ENCODE measurements at places on chromosomes 6 and 20.

- DNase-seq: no peak
These were observed 99.0 kb downstream of the CLIC5 start for GRCh38 chr6:45916692-45917091.

DNA sequence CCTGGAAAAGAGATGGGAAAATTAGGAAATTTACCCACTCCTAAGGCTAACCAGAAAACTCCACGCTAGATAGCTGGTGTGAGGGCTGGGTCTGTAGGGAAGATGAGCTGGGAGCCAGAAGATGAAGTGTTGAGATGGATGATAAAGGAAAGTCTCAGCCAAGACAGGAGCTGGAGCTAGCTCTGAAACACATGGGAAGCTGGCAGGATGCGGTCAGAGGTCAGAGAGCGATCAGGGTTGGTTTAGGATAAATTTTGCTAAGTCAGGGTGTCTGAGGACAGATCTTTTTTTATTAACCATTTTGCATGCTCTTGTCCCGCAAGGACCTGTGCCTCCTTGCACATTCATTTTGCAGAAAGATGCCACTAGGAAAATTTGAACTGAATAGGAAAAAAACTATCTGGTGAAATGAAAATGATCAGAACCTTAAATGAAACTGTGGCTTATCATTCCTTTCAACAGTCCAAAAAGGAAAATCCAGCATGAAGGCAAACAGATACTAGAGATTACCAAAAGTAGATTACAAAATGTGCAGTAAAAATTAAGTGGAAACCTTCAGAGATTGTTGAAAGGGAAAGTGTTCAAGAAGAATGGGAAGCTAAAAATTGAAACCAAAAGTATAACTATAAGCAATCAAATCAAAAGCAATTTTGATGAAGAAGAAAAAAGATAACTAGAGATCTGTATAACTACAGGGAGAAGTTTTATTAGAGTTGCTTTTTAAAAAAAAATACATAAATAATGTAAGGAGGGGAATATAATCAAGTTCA is 10.7 kb upstream of the EDN1 start:
- DNase-seq: no peak

- no peak for DNase-seq
These were observed 418.5 kb upstream of the BTBD3 start for GRCh38 chr20:11499101-11499634.

GRCh38 chr6:33694401-33694931 is 17.0 kb downstream of the UQCC2 start:
- DNase-seq: peak; percentile 57

- no peak for DNase-seq
These were observed 142.6 kb upstream of the RPS6KA2 start for GRCh38 chr6:166769648-166770047.

DNA sequence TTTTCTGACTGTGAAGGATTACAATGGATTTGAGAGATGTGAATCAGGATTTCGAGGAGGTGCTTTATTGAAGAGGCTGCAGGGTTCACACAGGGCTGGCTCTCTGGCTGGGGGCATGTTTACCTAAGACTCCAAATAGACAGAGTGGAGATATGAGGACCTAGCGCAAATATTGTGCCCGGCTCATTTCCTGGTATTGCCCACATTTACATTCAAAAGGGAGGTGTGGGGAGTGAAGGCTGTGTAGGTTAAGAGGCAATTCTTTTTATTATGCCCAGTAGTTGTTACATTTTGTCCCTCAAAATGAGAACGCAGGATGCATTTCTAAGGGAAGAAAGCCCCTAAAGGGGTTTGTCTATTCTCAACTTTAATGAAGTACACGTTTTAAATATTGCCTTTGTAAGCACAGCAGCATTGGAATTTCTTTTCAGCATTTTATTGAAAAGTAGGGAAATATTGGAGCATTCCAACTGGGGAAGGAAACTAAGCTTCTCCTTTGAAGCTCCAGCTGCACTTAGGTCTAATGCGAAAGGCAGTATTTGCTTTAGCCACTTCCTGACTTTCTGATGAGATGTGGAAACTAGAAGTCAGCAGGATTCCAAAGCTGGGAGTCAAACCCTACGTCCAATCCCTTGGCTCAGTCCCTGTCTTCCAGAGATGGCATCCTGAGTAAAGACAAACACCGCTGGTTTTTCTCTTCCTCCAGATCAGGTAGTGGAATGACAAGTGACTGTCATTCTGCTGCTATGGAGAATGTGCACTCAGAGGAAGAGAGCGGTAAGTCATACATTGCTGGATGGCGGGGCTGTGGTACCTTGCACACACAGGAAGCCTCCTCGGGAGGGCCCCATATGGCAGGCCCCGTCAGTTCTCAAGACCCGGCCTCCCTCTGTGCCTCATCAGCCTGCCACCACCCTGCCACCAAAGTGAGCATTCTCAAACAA is 70.7 kb downstream of the MYB start:
- DNase-seq: no peak

- no peak for DNase-seq
These were observed 39.4 kb downstream of the RREB1 start for GRCh38 chr6:7147051-7147671.

- DNase-seq: no peak
These were observed 95.8 kb downstream of the BANF2 start for GRCh38 chr20:17795501-17796071.

DNA sequence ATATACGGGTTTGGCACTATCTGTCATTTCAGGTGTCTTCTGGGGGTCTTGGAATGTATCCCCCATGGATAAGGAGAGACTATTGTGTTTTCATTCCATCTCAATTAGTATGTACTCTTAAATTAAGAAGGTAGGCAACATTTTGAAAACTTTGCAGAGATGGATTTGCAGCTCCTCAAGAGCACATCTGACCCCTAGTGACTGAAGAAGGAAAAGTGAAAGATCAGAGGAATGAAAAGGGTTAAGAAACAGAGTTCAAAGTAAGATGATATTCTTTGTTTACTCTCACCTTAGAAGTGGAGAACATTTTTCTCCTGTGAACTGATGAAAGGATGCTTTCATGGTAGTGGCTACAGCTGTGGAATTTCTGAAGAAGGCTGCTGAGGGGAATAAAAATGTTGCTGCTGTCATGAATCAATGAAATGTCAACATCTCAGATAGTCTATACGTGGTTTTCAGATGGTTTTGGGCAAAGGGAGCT is 41.5 kb downstream of the SH3BGRL2 start:
- DNase-seq: no peak

DNA sequence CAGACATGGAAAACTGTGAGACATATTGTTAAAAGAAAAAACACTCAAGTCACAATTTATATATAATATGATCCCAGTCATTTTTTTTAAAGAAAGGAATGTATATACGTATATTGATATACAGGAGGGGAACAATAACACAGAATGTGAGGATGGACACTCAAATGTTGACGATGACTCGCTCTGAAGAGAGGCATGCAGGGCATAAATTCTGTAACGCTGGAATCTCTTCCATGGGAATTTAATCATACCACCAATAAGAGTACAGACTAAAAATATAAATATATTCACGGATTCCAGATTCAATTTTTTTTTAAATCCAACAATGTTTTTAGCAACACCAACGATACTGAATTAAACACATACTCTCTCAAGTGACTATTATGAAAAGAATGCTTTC is 106.9 kb upstream of the CCDC28A start:
- DNase-seq: no peak

- DNase-seq: no peak
These were observed 266.9 kb downstream of the UST start for GRCh38 chr6:149013586-149014344.

- no peak for DNase-seq
These were observed 45.9 kb upstream of the NOP56 start for GRCh38 chr20:2606507-2607006.

- no peak for DNase-seq
These were observed 11.4 kb downstream of the EMILIN3 start for GRCh38 chr20:41355192-41355591.

GRCh38 chr6:35357677-35358076 is 15.3 kb downstream of the PPARD start:
- no peak for DNase-seq

- DNase-seq: no peak
These were observed 205.0 kb upstream of the EPHA7 start for GRCh38 chr6:93624408-93624807.

DNA sequence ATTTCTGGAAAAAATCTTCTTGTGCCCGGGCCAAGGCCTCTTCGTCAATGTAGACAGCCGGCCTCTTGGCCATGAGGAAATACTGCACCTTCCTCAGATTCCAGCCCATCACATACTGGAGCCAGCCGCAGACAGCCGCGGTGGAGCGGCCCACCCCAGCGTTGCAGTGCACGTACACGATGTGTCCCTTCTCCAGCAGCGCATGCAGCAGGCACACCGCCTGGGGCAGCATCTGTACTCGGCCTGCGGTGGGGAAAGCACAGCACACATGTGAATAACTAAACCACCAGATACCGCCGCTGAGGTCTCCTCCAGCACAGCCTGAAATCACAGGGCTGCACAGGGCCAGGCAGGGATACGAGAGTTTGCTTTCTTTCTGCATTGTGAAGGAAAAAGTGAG is 107.9 kb downstream of the EPM2A start:
- no peak for DNase-seq

DNA sequence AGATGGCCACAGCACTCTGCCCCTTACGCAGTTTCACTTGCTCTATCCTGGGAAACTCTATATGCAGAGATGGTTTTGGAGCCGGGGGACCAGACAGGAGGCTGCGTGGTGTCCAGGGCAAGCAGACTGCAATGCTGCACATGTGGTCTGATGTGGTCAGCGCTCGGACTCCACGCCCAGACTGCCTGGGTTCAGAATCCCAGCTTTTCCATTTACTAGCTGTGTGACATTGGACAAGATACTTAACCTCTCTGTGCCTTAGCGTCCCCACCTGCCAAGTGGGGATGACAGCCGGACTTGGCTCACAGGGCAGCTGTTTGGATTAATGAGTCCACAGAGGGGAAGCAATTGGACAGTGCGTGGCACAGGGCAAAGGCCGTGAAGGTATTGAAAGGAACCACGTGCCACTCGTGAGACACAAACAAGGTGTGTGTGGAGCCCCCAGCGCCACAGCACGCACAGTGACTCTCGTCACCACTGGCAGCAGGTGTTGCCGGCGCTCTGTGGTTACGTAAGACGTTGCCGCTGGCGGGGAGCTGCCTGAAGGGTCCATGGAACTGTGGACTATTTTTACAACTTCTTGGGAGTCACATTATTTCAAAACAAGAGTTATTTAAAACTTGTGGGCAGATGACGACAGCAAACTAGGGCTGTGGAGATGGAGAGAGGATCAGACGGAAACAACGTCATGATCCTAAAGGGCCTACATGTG is 201.4 kb downstream of the PREX1 start:
- no peak for DNase-seq

- DNase-seq: no peak
These were observed 216.2 kb upstream of the PRDM1 start for GRCh38 chr6:105869835-105870440.

Data from stimulated activated CD8-positive, alpha-beta memory T cell treated with anti-CD3 and anti-CD28 coated beads, Interleukin-7, amount 100 ng/mL, for 48 hours (primary cell).